CD14-positive monocyte (primary cell): ENCODE measurements at places on chromosomes 5 and 9.

DNA sequence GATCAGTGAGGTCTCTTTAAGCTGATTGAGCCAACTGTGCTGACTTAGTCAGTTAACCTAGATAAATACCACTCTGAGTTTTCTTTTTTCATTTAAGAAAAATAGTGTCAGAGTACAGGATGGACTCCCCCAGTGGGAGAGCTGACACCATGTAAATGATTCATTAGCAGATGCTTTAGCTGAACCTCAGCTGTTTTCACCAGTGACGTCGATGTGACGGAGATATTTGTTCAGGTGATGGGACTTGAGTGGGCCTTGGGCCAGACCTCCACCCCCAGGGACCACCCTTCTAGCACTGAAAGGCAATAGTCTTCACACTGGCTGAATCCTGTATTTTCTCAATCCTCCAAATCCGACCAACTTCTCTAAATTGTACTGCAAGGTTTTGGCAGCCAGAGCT, 196.1 kb downstream of the GAS1 start:
- DNase-seq = no peak

GRCh38 chr5:86557920-86558319, 59.8 kb upstream of the COX7C start:
- DNase-seq = no peak

DNA sequence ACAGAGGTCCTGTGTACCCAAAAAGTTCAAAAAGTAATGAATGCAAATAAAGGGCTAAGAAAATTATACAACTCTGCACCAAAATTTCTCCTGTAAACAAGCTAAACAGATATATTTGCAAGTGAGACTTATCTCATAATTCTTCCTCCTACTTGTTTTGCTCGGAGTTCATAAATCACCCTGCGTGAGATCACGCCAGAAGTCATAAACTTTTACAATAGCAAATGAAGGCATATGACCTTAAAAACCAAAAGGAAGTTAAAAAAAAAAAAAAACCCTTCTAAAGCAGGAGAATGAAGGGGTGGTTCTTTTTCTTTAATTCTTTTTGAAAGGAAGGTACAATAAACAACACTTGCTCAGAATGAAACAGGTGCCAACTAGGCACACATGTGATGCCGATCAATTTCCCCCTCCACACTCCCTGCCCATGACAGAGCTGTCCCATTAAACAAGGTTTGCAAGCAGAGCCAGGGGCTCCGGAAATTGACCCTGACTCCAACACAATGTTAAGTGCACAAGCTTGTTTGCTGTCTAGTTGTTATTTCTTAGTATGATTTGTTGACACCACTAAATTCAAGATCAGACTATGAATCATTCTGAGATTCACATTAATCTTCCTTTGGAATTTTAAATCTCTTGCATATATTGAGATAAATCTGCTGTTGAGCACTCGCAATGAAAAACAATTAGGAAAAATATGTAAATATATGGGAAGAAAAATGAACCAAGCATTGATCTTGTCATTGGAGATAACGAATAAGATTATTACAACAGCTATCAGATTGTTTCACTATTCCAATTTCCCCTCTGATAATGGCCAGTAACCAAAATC, 46.3 kb downstream of the DROSHA start:
- no peak for DNase-seq

- DNase-seq = peak; percentile 56
Observed at GRCh38 chr5:172776235-172776594, 5.2 kb upstream of the DUSP1 start.

GRCh38 chr5:151126199-151126645, 31.4 kb downstream of the ANXA6 start:
- peak; percentile 77 for DNase-seq

- DNase-seq = no peak
Observed at GRCh38 chr9:68698943-68699509, 6.0 kb upstream of the PIP5K1B start.

- DNase-seq = no peak
Observed at GRCh38 chr5:106545325-106545724, 1125.4 kb downstream of the EFNA5 start.

DNA sequence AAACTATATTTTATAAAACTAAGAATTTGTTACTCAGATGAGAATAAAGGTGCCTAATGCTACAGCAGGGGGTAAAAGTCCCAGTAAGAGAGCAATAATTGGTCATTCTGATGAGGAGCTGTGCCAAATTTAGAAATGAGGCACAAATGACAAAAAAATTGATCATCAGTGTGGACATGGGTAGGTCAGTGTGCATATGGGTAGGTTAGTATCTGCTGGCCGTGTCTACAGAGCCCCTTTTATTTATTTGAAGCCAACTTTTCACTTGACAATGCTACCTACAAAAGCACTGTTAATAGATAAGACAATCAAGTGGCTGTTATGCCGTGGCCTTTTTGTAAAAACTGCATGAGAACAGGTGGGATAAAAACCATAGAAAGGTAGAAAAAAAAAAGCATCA, 454.6 kb downstream of the RAB3C start:
- no peak for DNase-seq
